ENCODE measurements at places on chromosomes 7 and 10. TPM values are rescaled to one million over a fixed set of nuclear protein-coding genes. Genes with fewer than 3 reads are reported as not detected.

Gene ST8SIA6
- total RNA-seq, result 0.26 TPM

Gene WNT8B
- total RNA-seq, result not detected

Gene NXPH1
- not detected for total RNA-seq

Gene HOXA6
- total RNA-seq, result 3.6 TPM

Gene C10orf71
- total RNA-seq, result not detected

Gene CAPZA2
- 91.9 TPM for total RNA-seq

Gene PGAM1
- total RNA-seq, result 209 TPM

DNA sequence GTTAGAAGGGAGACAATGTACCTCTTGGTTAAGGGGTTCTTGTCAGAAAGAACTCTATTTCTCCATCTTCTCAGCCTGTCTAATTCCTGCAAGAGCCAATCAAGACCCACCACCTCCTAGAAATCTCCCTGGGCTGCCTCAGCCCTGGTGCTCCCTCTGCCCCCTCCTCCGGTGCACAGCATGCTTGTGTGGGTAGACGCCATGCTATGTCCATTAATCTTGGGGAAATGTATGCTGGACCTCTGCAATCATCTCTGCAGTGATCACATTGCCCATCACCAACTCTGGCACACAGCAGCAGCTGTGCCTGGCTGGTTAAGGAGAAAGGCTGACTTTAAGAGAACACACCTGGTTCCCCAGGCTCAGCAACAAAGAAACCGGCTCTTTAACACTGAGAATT, 37.3 kb downstream of the SH3PXD2A start:
- DNase-seq, result no peak

DNA sequence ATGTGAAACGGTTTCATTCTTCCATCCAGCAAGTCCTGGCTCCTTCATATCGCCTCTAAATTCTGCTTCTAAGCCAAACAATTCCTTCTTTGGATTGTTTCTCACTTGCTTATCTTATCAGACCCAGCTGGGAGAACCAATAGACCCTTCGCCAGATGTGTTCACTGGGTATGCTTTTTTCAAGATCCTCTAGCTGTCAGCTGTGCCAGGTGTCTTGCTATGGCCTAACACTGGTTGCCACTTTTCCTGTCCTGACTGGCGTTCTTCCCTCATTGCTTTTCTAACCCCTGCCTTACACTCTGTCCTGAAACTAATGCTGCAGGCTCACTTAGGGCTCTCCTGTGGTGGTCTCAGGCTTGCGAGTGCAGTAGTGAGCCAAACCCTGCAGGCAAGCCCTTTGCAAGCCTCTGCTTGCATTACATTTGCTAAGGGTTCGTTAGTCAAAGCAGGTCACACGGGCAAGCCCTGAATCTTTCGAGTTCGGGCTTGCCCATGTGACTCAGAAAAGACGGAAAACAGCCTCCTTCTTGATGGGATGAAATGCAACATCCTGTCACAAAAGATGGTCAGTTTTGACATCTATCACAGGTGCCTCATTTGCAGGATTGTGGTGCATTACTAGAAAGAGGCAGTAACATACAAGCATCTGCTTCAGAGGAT, 92.8 kb downstream of the VWC2 start:
- DNase-seq, result no peak

DNA sequence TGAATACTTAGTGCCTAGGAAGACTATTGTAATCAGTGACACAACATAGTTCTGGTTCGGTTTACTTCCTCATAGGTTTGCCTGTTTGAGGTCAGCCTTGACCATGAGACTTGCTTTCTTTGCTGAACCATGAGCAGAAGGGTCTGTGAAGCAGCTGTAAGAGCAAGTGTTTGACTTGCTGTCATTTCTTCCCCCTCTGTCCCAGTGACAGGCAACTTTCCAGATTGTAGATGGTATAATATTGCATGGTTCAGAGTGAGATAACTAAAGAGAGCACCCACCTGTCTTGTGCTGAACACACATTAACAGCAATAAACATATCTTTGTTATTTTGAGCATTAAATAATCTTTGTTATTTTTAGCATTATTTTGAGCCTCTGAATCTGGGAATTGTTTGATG, 9.3 kb upstream of the RTKN2 start:
- no peak for DNase-seq

- no peak for DNase-seq
Observed at GRCh38 chr7:117835016-117835664, 38.1 kb downstream of the CTTNBP2 start.

DNA sequence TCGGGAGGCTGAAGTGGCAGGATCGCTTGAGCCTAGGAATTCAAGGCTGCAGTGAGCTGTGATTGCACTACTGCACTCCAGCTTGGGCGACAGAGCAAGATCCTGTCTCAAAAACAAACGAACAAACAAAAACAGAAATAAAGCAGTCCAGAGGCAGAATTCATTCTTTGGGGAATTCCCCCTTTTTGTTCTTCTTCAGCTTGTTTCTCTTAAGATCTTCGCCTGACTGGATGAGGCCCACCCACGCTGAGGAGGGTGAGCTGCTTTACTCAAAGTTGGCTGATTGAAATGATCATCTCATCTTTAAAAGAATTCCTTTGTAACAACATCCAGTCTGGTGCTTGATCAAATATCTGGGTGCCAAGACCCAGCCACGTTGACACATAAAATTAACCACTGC, 10.7 kb downstream of the MRC1 start:
- no peak for DNase-seq

DNA sequence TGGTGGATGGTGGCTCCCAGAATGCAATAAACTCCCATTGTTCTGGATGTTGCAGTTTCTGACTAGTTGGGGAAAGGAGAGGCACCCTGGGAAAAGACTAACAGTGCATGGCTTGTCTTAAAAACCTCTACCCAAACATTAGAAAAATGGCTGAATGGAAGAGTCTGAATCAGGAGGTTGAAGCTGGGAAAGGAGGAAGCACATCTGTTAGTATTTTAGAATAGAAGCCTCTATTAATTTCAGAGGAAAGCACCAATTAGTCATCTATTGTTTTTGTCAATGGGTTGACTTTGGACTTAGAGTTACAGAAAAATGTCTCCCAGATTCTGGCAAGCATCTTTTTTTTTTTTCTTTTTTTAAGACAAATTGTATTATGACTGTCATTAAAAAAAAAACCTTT, 56.1 kb upstream of the ELMO1 start:
- no peak for DNase-seq

DNA sequence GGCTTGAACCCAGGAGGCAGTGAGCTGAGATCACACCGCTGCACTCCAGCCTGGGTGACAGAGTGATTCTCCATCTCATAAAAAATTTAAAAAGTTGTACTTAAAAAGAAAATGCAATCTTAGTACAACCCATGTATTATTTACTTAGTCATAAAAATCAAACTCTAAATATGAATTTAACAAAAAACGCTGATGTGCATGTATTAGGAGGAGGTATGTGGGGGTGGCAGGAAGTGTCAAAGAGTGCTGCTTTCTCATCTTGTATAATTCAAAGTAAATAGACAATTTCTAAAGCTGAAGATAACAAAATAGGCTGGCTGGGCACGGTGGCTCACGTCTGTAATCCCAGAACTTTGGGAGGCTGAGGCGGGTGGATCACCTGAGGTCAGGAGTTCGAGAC, 81.0 kb upstream of the NRBF2 start:
- no peak for DNase-seq

- no peak for DNase-seq
Observed at GRCh38 chr10:63173468-63174232, 40.5 kb downstream of the NRBF2 start.

DNA sequence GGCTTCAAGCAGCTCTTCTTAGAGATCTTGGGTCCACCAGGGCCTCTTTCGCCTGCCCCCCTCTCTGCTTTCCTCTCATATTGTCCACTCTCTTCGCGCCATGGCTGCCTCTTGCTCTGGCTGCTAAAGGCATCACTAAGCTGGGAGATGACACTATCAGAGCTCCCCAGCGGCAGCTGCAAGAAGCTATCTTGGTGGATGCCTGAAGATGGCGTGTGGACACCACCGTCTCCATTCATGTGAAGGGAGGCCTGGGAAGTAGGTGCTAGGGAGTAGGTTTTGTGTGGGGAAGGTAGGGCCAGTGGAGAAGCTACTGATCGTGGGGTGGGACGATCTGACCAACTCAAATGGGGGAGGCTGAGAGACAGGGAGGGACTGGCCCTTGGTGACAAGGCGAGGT, 45.9 kb upstream of the PDLIM1 start:
- no peak for DNase-seq
